ENCODE measurements at places on chromosomes 7 and 10.

- no peak for DNase-seq
Observed at GRCh38 chr10:51266496-51266895, 192.2 kb downstream of the PRKG1 start.

GRCh38 chr10:95208702-95209391, 14.8 kb downstream of the ACSM6 start:
- no peak for DNase-seq

DNA sequence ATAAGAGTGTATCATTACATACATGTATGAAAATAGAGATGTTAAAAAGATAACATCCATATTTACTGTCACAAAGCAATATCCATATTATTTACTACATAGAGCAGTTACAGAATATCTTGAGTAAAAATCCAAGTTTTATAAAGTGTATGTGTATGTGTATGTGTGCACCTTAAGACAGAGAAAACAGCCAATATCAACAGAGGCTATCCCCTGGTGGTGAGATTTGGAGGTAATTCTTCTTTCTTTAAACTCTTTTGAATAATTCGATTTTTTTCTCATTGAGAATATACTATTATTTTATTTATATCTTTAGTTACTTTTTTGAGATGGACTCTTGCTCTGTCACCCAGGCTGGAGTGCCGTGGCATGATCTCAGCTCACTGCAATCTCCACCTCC, 18.4 kb downstream of the TRDMT1 start:
- DNase-seq, result no peak

GRCh38 chr7:129779602-129780256, 168.2 kb downstream of the NRF1 start:
- peak; percentile 30 for DNase-seq

- no peak for DNase-seq
Observed at GRCh38 chr7:28419716-28420115, 7.4 kb downstream of the CREB5 start.

GRCh38 chr7:50684011-50684712, 98.5 kb downstream of the GRB10 start:
- no peak for DNase-seq

GRCh38 chr7:80661729-80662128, 23.3 kb downstream of the CD36 start:
- no peak for DNase-seq
